Stimulated activated CD4-positive, alpha-beta T cell treated with anti-CD3 and anti-CD28 coated beads, Interleukin-12 subunit alpha, Interleukin-12 subunit beta, amount 100 ng/mL, for 48 hours (primary cell): ENCODE measurements at places on chromosomes 12 and 14.

DNA sequence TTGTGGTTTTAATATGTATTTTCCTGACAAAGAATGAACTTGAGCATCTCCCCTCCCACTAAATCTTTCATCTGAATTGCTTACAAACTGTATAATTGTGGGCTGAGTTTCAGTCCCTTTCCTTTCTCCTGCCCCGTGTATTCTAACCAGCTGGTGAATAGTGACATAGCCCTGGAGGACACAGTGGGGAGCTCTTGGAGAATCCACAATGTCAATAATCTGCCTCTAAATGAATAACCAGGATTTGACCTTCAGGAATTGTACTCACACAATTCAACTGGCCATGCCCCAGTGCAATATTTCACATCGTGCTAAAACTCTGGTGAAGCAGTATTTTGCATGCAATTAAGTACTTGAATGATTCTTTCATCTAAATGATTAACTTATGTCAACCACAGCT, 177.2 kb downstream of the C12orf42 start:
- DNase-seq, result no peak

DNA sequence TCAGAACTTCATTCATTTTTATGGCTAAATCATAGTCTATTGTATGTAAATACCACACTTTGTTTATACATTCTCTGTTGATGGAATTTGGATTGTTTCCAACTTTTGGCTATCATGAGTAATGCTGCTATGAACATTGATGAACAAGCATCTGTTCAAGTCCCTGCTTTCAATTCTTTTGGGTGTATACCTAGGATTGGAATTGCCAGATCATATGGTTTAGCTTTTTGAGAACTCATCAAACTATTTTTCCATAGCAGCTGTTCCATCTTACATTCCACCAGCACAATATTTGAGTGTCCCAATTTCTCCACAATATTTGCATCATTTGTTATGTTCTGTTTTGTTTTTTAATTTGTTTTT, 52.3 kb upstream of the CCND2 start:
- no peak for DNase-seq

DNA sequence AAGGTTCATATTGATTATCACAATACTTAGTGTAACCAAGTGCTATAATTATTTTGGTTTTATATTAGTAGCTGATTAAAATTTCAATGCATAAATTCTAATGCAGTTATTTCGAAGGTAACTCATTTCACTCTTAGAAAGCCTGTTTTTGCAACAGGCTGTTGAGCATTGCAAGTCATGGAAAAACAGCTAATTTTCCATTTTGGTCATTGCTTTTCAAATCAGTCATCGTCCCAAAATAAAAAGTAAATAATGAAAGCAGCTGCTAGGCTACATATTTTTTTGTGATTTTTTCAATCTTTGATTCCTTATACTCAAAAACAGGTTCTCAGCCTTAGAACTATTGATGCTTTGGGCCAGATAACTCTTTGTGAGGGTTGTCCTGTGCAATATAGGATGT, 22.9 kb downstream of the VEZT start:
- DNase-seq, result no peak

DNA sequence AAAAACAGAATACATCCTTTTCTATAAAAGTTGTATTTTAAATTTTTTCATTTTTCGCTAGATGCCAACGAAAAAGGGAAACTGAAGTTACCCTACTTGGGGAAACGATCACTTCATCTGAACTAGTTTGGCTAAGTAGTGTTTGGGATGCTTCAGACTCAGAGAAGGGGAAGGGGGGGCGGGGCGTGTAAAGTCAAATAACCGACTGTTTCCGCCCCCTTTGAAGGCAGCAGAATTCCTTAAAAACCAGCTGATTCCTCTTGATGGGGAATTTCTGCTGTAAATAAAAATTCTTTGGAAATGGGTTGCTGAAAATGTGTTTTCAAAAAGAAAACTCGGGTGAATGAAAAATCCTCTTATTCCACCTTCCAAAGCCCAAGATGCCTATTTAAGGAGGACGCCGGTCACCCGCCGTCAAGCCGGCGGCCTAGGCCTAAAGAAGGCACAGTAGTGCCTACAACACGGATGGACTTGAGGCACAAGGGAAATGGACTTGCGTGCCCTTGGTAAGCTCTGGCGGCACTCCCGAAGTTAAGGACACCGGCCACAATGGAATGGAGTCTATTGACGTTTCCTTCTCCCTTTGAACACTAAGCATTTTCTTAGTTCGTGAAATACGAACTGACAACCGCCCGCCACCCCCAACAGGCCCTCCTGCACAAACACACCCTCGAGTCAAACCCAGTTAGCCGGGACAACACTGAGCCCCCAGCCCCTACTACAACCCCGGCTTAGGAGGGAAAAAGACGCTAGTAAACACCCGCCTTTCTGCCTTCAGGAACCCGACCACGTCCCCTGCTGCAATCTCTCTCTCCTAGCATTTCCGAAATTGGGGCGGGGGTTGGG, 1.9 kb downstream of the ATXN2 start:
- DNase-seq, result no peak

DNA sequence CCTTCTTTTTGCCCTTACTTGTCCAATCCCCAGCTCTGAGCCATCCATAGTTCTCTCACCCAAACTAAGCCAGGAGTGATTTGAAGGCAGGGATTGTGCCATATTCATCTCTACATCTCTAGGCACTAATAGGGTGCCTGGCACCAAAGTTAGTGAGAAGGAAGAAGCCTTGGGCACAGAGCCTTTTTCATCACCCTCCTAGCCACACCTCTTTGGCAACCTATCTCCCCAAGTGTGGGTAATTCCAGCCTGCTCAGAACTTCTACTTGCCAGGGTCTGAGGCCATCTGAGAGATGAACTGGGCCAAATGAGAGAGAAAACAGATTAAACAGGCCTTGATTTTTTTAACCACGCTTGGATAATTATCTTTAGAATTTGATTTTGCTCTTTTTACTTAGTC, 61.3 kb downstream of the PHLDA1 start:
- no peak for DNase-seq

GRCh38 chr12:106049105-106049504, 89.6 kb downstream of the NUAK1 start:
- DNase-seq, result no peak

DNA sequence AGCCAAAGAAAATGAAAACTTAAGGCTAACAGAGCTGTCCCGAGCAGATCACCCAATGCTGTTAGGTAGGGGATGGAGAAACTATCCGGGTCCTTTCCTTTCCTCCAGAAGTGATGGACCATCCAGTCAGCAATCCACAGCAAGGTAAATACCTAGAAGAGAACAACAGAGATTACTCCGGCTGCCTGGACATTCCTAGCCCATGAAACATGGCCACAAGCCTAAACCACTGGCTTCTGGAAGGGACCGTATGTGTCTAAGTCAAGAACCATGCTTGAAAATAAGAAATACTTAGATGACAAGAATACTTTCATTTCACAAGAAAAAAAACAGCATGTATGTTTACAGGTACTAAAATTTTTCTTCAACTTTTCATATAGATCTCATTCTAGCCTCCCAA, 152.9 kb downstream of the SLC41A2 start:
- no peak for DNase-seq

DNA sequence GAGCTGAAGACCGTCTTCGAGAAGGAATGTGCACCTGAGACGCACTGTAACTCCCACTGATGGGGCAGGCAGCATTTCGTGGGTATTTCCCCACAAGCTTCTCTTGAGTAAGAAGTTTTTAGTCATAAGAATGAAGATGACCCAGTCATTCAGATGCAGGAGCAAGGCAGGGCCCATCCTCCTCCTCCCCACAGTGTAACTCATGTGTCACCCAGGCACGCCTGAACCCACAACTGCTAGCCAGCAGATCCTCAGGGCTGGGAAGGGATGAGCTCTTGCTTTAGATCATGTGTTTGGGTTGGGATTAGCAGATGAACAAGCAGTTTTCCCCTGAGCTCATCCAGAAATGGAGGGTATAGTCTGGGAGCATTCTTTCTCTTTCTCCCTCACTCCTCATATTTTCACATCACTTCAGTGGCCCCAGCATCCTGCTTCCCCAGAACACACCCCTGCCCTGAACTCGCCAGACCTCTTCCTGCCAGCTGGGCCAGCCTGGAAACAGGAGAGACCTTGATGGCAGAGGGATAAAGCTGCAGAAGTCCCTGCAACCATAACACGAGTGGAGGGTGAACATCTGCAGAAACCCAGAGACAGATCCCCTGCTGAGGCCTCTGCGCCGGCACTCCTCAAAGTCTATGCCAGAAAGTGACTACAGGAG, 73.3 kb downstream of the B4GALNT3 start:
- DNase-seq, result no peak

- no peak for DNase-seq
These were observed 42.6 kb downstream of the LIMA1 start for GRCh38 chr12:50240792-50241114.

DNA sequence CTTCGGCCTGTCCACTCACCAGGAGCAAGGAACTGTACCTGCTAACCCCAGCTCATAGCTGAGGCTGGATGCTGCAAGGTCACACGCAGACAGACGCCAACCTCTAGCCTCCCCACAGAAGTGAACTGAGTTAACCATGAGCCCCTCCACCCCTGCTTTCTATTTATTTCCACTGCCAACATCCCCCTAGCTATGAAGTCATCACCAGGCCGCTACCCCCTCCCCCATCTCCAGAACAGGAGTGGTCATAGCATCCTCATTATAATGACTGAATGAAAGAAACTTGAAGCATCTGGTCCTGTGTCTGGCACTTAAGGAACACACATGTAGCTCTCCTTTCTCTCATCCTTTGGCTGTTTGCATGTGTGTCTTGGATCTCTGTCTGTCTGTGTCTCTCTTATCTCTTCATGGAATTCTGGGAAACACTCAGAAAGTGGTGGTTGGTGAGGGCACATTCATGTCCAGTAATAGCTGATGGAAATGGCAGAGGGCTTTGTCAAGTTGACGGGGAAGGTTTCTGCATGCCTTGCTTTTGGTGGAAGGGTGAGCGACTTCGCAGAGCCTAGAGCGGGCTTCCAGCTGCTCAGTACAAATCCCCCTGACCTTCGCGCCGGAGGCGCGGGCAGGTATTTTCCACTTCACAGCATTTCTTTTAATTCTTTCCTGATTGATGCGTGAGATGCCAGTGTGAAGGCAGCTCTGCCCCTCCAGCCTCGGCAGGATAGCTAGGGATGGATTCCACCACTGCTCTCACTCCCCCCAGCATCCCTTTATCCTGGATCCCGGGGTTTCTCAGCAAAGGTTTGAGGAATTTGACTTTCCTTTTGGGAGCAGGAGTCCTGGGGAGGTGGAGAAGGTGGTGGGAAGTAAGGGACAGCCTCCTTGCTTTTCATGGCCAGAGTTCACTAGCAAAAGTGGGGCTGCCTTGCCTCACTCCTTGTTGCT, 198.2 kb downstream of the CHST11 start:
- no peak for DNase-seq

DNA sequence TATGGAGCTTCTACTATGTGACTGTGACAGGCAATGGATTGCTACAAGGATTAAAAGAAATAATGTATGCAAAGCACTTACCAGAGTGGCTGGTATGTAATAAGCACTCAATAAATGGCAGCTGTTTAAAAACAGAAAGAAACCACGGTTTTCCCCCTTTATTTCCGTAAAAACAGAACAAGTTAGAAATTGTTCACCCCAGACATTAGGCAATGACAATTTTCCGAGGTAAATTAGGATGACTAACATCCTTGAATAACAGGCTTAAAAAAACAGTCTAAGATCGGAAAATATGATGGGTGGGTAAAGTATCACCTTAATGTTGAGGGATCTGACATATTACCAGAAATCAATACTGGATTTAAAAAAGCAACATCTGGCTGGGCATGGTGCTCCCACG, 20.9 kb upstream of the CNIH1 start:
- no peak for DNase-seq

DNA sequence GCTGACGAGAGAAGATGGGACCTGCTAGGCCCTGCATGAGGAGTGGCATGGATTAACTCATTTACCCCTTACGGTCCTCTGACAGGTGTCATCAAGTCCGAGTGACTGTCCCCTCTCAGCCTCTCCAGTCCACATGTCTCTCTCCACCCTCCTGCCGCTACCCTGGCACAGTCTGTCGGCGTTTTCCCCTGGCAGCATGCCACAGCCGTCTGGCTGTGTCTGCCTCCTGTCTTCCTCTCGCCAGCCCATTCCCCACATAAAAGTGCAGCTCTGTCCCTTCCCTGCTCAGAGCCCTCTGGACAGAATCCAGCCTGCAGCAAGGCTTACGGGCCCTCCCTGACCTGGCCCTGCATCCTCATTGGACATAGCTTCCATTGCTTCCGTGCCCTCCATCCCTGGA, 45.6 kb downstream of the UBE3B start:
- DNase-seq, result no peak

- DNase-seq, result no peak
These were observed 7.3 kb downstream of the TESC start for GRCh38 chr12:117091758-117092510.

DNA sequence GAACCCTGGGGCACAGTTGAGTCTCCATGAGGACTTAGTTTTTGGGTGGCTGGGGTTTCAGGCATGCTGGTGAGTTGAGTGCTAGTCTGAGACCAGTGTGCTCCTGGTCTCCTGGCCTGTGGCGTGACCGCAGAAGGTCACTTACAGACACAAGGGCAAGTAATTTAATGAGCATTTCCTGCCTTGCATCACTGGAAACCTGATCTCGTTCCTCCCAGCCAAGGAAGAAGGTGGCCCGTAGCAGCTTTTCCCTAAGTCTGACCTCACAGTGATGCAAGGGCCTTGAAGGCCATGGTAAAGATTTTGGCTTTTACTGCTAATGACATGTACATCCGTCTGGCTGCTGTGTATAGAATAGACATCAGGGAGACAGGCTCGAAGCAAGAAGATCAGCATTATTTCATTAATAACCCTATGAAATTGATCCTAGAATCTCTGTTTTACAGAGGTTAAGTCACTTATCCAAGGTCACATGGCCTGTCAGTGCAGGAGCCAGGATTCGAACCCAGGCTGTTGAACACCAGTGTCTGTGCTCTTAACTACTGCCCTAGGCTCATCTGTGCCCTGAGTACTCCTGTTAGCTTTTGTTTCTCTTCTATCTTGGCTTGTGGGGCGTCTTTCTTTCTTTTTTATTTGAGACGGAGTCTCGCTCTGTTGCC, 4.6 kb downstream of the TMEM120B start:
- no peak for DNase-seq

DNA sequence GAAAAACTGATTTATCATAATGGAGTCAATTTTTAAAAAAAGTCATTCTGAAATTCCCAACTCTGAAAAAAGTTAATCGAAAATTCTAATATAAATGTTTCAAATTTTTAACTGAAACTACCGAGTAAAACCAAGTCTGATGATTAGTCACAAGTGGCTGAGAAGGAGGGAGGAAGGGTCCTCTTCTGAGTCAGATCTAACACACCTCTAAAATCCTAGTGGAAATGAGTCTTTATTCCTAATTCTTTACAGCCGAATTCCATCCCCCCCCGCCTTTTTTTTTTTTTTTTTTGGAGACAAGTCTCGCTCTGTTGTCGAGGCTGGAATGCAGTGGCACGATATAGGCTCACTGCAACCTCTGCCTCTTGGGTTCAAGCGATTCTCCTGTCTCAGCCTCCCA, 37.9 kb downstream of the RAD9B start:
- no peak for DNase-seq

DNA sequence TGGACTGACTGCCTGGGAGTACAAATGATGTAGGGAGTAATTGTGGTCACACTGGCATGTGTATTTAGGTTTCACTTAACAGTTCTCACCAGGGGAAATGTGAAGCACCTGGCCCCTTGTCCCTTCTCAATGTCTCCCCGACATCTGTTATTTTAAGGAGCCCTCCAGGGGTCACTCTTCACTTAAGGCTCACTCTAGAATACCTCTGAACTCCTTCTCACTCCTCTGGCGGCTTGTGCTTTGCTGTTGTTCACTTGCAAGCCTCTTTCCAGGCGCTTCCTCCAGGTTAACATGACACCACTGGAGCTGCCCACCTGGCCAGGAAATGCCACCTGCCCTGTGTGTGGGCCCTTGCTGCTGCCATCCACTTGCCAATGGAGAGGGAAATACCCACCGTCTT, 56.5 kb upstream of the GZMB start:
- no peak for DNase-seq

- no peak for DNase-seq
These were observed 205.2 kb upstream of the RTL1 start for GRCh38 chr14:101108579-101109346.
